ENCODE measurements at places on chromosomes 5 and 9.
A peak's percentile ranks its signal among the peaks of the same experiment; 100 is the strongest.

DNA sequence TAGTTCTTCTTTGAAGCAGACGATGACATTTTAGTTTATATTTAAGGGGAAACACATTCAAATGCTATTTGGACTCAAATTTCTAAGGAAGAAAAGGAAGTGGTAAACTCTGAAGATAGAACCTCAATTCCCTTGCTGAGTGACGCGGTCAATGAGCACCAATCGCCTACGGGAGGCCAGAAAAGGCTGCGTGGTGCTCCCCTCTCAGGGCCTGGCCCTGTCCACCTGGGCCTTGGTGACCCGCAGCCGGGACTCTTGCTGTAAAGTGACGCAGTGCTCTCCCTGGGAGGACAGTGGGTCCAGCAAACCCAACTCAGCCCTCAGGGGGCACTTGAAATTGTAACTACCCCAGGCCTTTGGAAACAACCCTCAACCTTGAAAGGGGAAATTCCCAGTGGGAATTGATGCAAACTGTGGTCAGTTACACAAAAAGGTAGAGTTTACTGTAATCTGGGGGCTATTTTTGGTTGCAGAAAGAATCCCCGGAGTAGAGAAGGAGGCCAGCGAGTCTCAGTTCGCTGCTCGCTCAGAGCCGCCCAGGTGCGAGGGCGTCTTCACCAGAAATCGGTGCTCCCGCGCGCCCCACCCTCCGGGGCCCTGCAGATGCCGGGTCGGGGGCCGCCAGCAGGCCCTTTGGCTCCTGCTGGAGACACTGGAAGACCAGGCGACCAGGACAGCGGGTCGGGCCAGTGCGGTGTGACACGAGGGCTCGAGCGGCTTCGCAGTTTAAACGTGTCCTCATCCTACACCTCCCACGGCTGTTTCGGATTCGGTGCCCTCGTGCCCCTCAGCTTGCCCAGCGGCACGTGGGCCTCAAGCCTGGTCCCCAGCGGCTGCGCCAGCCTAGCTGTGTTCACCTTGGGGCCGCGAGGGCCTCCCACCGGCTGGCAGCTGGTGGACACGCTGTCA is 1.4 kb upstream of the ANKRD33B start:
- no peak for DNase-seq

- no peak for DNase-seq
Observed at GRCh38 chr5:95761771-95762651, 30.9 kb downstream of the RHOBTB3 start.

DNA sequence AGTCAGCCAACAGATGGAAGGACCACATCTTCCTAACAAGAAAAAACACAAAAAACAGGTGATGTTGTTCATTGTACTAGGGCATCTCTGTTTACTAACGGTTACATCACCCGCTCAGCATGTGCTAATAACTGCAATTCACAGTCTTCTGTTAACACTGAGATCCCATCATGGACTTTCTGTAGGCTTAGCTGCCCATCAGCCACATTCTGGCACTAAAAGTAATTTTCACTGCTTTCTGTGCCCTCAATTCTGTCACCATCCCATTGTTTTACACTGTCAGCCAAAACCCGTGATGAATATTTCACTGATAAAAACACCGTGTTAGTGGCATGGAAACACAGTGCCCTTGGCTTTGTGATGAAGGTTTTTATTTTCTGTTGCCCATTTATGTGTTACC is 64.6 kb downstream of the CAST start:
- no peak for DNase-seq

GRCh38 chr5:167071981-167072610 is 1219.3 kb upstream of the WWC1 start:
- no peak for DNase-seq

DNA sequence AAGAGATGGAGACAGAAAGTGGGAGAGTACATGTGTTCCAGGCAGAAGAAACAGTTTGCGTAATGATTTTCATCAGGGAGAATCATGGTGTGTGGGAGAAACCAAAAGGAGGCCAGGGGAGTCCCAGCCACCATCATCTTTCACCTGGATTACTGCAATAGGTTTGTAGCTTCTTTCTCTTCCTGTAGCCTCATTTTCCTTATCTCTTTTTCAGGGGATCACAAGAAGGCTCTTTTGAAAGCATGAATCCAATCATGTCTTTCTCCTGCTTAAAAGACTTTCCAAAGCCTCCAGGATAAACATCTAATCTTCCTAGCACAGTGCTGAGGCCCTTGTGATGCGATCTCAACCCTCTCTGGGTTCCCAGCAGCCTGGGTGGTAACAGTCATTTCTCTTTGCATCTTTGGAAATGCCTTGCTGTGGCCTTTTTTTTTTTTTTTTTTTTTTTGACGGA is 10.3 kb upstream of the GPBP1 start:
- no peak for DNase-seq

DNA sequence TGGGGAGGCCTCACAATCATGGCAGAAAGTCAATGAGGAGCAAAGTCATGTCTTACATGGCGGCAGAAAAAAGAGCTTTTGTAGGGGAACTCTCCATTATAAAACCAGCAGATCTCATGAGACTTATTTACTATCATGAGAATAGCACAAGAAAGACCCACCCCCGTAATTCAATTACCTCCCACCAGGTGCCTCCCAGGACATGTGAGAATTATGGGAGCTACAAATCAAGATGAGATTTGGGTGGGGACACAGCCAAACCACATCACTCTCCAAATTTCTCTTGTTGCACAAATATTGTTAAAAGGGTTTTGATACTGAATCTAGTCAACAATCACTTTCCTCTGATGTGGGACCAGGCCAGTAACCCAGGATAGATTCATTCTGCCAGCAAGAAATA is 1176.1 kb downstream of the CDH9 start:
- DNase-seq, result no peak

- no peak for DNase-seq
Observed at GRCh38 chr9:91421128-91421765, 2.4 kb downstream of the NFIL3 start.

DNA sequence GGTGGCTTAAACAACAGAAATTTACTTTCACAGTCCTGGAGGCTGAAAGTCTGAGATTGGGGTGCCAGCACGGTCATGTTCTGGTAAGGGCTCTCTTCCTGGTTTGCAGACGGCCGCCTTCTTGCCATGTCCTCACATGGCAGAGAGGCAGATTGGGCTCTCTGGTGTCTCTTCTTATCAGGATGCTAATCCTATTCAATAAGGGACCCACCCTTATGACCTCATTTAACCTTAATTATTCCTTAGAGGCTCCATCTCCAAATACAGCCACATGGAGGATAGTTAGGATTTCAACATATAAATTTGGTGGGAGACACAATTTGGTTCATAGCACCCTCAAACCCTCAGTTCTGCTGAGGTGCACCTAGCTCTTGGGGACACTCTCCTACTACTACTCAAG is 180.4 kb downstream of the DAB2IP start:
- no peak for DNase-seq

GRCh38 chr9:8809741-8810140 is 1010.2 kb upstream of the DMAC1 start:
- DNase-seq, result no peak

- DNase-seq, result no peak
Observed at GRCh38 chr5:15669826-15670225, 169.8 kb downstream of the FBXL7 start.

DNA sequence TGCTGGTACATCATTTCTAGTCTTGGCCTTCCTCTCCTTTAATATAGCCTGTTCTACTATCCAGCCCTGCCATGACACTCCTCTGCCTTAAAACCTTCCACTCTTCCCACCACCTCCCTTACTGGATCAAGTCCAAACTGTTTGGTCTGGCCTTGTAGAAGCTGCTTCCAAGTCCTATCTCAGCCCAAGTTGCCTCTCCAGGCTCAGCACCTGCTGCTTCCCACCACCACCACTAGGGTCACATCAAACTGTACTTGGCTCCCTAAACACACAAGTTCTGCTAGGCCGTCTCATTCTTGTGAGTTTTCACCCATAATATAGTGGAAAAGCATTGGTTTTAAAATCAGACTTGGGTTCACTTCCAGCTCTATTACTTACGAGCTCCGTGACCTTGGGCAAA is 1.4 kb downstream of the NDUFA8 start:
- DNase-seq, result peak; percentile 26

DNA sequence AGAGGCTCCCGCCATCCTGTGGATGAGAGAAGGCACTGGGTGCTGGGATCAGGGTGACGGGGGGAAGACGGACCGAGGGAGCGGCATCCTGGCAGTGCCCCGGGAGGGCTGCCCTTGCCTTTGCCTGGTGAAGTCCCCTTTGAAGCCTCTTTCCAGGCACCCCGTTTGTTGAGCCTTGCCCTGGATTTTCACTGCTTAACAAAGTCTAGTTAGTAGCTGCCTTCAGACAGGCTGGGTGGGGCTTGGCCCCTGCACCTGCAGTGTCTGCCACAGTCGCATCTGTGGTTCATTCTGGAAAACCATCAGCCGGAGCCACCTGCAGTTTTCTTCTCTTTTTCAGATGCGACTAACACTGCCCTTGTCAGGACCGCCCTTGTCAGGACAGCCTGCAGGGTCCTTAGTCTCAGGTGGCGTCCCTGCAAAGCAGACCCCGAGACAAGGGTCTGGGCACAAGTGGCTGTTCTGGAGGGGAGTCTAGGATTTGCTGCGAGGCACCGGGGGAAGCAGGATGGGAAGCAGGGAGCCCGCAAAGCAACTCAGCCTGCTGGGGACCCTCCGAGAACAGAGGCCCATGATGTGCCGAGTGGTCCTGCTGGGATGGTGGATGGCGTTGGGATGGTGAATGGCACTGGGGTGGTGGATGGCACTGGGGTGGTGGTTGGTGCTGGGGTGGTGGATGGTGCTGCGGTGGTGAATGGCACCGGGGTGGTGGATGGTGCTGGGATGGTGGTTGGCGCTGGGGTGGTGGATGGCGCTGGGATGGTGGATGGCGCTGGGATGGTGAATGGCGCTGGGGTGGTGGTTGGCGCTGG is 147.9 kb upstream of the COL5A1 start:
- DNase-seq, result no peak

GRCh38 chr9:131138676-131139075 is 13.3 kb downstream of the NUP214 start:
- DNase-seq, result no peak

DNA sequence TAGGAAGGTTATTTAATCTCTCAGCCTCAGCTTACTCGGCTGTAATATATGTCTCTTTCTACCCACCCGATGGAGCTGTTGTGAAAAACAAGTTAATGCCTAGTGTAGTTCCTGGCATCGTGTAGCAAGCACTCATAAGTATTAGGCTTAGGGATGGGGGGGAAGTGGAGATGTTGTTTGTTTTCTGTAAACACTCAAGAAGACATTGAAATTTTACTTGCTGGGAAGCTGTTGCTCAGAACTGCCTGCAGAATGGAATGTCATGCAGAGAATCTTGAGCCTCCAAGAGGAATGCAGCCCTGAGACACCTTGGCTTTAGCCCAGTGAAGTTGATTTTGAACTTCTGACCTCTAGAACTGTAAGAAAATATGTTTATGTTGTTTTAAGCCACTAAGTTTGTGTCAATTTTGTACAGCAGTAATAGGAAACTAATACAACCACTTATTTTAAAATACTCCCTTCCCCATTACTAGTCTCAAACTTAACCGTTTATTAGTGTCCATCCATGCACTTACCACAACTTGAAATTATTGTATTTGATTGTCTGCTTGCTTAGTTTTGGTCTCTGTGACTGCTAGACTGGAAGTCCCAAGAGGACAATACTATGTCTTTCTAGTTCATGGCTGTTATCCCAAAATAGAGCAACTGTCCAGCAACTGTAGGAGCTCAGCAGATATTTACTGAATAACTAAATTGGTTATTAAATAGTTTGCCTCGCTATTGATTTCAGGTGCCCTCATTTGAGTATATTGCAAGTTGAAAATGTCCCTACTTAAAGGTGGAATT is 53.8 kb downstream of the MFAP3 start:
- no peak for DNase-seq

DNA sequence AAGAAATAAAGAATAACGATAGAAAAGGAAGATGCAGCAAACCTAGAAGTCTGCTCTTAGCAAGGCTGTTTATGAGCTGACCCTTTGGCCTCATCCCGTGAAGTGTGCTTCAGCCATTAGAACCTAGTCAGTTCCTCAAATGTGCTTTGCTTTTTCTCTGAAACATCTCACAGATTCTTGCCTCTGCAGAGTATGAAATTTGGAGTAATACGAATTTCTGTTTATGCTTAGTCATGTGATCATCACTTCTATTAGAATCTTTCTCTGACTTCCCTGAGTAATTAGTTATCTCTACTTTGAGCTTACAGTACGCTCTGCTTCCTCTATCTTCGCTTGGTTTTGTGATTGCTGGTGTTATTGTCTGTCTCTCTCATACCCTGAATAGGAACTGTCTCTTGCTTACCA is 11.3 kb downstream of the CYSTM1 start:
- no peak for DNase-seq

DNA sequence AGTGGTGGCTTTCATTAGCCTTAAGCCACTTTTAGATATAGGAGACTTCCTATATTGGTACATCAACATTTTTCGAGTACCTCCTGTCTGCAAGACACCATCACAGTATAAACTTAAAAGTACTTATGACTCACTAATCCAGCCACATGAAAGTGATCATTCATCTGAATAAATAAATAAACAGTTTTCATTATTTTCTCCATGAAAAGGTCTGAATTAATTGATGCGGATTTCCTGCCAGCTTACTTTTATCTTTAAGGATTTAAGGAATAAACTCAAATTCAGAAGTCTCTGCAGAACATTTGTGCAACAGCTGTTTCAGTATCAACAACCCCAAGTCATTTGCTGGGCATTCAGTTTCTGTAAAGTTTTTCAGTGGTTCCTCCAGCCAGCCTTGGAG is 4.0 kb downstream of the SAP30L start:
- DNase-seq, result no peak

DNA sequence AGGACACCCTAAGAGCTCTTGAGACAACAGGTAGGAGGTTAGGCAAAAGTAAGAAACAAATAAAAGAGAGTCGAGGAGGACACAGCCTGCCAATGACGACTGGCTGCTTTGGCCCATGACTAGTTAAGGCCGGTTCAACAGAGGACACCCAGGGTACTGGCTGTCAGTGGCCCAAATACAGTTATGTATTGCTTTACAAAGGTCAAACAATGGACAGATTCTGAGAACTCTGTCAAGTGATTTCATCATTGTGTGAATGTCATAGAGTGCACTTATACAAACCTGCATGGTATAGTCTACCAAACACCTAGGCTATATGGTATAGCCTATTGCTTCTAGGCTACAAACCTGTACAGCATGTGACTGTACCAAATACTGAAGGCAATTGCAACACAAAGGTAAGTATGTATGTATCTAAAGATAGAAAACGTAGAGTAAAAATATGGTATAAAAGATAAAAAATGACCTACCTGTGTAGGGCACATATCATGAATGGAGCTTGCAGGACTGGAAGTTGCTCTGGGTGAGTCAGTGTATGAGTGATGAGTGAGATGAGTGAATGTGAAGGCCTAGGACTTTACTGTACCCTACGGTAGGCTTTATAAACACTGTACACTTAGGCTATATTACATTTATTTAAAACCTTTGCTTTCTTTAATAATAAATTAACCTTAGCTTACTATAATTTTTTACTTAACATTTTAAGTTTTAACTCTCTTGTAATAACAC is 6.5 kb upstream of the FAM81B start:
- DNase-seq, result no peak

- no peak for DNase-seq
Observed at GRCh38 chr5:137395011-137395755, 103.9 kb downstream of the SPOCK1 start.

- no peak for DNase-seq
Observed at GRCh38 chr5:9728261-9728660, 98.1 kb upstream of the TAS2R1 start.

GRCh38 chr5:97531549-97531948 is 348.5 kb upstream of the RIOK2 start:
- DNase-seq, result no peak

Measured in stimulated activated CD4-positive, alpha-beta T cell treated with anti-CD3 and anti-CD28 coated beads, Interleukin-4, amount 100 ng/mL, for 24 hours (primary cell).